ENCODE measurements at places on chromosomes 7 and 10. TPM values are rescaled to one million over a fixed set of nuclear protein-coding genes. Genes with fewer than 3 reads are reported as not detected.
A peak's percentile ranks its signal among the peaks of the same experiment; 100 is the strongest.

DNA sequence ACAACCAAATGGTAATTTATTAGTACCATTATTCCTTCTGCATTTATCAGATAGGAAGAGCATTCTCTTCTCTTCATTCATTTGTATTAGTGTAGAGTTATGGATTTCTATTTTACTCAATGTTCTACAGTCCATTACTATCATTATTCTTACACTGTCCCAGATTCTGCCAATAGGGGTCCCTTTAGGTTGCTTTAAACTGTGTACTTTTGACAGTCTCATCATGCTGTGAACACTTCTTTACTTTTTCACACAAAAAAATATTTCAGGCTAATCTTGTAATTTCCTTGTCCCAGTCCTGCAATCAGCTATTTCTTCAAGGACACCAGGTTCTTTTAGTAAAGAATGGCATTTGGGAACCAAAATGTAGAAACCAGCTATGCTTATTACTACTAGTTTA is 99.3 kb downstream of the ZNF248 start:
- peaks cover 2% of the 10 kb centered on the region for H3K36me3 ChIP-seq
- H3K27ac ChIP-seq = no peak overlapping the region
- H3K27me3 ChIP-seq = no peaks in the 10 kb centered on the region
- H3K4me1 ChIP-seq = no peaks in the 10 kb centered on the region

DNA sequence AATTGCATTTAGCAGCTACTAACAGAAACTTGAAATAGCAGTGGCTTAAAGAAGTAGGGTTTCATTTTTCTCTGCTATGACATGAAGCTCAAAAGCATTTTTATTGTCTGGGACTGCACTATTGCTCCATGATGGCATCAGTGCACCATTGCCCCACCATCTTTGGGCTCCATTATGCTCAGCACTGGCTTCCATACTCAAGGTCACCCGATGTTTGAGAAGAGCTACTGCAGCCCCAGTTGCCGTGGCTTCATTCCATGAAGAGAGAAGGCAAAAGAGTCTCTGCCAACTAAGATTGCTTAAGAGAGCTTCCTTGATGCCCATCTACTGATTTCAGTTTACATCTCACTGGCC is 192.2 kb upstream of the LRGUK start:
- H3K27me3 ChIP-seq = no peaks in the 10 kb centered on the region
- no peak overlapping the region for H3K4me3 ChIP-seq
- no peaks in the 10 kb centered on the region for H3K4me1 ChIP-seq
- peaks cover 25% of the 10 kb centered on the region for H3K36me3 ChIP-seq

- H3K4me1 ChIP-seq = peaks cover 80% of the 10 kb centered on the region
- no peaks in the 10 kb centered on the region for H3K27me3 ChIP-seq
- H3K36me3 ChIP-seq = no peaks in the 10 kb centered on the region
- H3K27ac ChIP-seq = peak overlapping the region; percentile 35
Measured at GRCh38 chr10:101897633-101898032, 54.0 kb upstream of the KCNIP2 start.

DNA sequence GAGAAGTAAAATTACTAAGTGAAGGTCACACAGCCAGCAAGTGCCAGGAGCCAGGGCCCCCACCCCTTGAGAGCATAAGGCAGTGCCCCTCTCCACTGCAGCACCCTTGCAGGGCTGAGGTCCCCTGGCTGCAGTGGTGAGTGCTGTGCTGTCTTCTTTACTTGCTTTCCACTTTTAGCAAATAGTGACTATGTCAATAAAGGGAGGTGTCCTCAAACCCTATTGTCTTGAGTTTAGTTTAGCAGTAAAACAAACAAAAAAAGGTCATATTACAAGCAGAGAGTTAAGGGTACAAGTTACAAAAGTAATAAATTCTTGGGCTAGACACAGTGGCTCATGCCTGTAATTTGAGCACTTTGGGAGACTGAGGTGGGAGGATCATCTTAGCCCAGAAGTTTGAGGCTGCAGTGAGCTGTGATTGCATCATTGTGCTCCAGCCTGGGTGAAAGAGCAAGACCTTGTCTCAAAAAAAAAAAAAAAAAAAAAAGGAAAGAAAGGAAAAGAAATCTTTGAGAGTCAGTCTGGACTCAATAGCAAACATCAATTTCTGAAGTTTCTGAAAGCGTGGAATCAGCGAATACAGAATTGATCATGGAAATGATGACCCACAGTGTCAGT is 39.0 kb upstream of the KIF5B start:
- DNase-seq = no peak
- peaks cover 15% of the 10 kb centered on the region for H3K27me3 ChIP-seq
- no peak overlapping the region for H3K4me3 ChIP-seq
- H3K4me1 ChIP-seq = no peaks in the 10 kb centered on the region
- no peak overlapping the region for H3K27ac ChIP-seq

DNA sequence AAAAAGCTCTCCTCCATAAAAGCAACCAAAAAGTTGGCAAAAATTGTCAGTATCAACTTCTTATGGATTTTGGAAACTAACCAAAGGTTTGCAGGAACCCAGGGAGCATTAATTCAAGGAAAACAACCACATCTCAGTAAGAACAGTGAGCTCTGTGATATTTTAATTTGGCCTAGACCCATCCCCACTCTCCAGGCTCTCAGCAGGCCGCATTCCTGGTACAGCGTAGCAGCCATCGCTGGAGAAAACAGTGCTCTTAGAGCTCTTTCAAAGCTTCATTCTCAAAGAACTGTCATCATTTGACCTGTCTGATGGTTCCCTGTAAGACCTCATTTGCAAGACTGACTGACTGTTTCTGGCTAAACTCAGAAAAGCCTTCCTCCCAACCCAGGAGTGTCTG is 81.9 kb downstream of the NUDCD3 start:
- H3K27me3 ChIP-seq = no peaks in the 10 kb centered on the region
- H3K4me3 ChIP-seq = no peak overlapping the region
- no peak for DNase-seq
- no peaks in the 10 kb centered on the region for H3K4me1 ChIP-seq

DNA sequence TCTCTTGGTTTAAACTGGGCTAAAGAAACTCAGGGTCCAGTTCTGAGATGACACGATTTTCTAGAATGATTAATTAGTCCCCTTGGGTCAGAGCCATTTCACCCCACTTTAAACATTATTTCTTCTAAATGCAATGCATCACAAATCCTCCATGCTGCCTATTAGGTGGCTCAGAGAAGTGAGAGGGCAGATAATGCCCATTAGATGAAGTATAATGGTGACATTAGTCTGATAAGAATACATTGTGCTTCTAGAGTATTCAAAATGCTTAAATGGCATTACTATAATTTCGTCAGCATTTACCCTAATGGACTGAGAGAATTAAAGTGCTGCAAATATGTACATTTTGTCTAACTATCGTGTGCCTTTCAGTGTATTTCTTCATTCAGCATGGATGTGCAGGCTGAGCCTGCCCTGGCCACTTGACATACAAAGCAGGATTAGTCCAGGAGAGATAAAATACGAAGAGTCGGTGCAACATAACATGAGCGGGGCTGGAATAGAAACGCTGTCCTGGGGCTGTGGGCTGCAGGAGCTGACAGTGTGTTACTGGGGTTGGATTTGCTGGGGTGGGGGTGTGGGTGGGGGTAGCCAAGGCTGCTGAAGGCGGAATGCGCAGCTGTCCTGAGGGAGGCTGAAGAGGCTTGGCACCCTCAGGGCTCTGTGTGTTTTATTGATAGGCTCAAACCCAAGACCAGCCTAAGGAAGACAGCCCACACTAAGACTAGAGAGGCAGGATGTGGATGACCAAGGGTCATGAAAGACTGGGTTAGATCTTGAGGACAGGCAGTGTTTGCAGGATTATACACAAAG is 52.8 kb upstream of the KLF6 start:
- DNase-seq = no peak
- no peak overlapping the region for H3K27ac ChIP-seq
- no peaks in the 10 kb centered on the region for H3K36me3 ChIP-seq
- H3K27me3 ChIP-seq = no peaks in the 10 kb centered on the region
- H3K4me3 ChIP-seq = no peak overlapping the region

SFRP5 gene
- total RNA-seq = not detected

DNA sequence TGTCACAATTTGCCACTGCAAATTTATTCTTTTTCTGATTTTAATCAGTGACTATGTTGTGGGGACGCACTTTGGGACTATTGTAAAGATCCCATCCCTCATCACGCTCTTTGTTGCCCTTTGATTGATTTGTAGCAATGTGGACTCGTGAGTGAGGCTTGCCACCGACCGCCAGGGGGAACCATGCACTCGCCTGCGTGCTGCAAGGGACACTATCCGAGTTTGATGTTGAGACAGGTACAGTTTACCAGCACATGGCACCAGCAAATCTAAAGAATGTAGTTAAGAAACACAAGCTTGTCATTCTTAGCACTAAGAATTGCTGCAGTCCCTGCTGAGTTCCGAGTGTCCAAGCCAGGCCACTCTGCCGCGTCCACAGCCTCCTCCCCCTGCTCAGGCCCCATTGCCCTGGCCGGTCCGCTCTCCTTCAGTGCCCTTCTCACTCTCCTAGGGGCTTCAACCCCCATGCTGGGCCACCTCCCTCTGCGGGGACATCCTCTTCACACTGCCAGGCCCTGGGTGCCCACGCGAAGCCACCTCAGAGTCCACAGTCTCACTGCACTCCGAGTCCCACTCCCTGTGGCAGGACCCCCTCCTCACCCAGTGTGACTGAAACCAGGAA is 2.0 kb upstream of the SFTPA2 start:
- DNase-seq = no peak
- no peaks in the 10 kb centered on the region for H3K36me3 ChIP-seq
- H3K27me3 ChIP-seq = peaks cover 24% of the 10 kb centered on the region
- H3K4me3 ChIP-seq = no peak overlapping the region

- H3K27ac ChIP-seq = no peak overlapping the region
- peaks cover 11% of the 10 kb centered on the region for H3K27me3 ChIP-seq
- H3K36me3 ChIP-seq = no peaks in the 10 kb centered on the region
- no peak overlapping the region for H3K4me3 ChIP-seq
- no peak for DNase-seq
Measured at GRCh38 chr10:7151538-7151937, 259.3 kb downstream of the SFMBT2 start.

GIMAP7 gene
- not detected for total RNA-seq

CFAP43 gene
- total RNA-seq = not detected

GRCh38 chr7:45514944-45515343 is 59.2 kb upstream of the ADCY1 start:
- no peaks in the 10 kb centered on the region for H3K4me1 ChIP-seq
- DNase-seq = no peak
- H3K27me3 ChIP-seq = no peaks in the 10 kb centered on the region
- no peak overlapping the region for H3K4me3 ChIP-seq
- no peaks in the 10 kb centered on the region for H3K36me3 ChIP-seq
- H3K27ac ChIP-seq = no peak overlapping the region

- H3K4me3 ChIP-seq = peak within 1 kb of the TSS; percentile 83
- H3K4me1 ChIP-seq = peaks cover 61% of the 10 kb centered on the region
- H3K27ac ChIP-seq = peak within 1 kb of the TSS; percentile 65
- H3K36me3 ChIP-seq = no peaks in the 10 kb centered on the region
Measured at GRCh38 chr7:5423306-5423975, at the start of gene TNRC18. Gene TNRC18 (minus strand): TSS chr7:5423834. CDS start chr7:5421246, 2,588 bp downstream.

DNA sequence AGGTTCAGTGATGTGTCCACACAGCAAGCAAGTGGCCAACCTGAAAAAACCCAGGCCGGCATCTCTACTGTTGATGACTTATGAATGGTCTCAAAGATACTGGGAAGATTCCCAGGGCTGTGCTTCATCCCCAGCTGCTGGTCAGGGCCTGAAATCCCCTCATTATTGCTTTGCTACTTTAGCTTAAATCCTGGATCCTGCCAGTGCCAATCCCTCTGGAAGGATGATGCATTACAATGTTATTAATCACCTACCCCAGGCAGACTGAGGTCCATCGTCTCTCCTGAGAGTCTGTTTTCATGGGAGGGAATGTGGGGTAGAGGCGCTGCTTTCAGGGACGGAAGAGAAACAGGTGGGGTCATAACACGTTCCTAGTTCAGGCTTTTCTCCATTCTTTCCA is 371.6 kb downstream of the RPS24 start:
- H3K4me1 ChIP-seq = peaks cover 9% of the 10 kb centered on the region
- no peak overlapping the region for H3K4me3 ChIP-seq
- no peak overlapping the region for H3K27ac ChIP-seq
- peaks cover 36% of the 10 kb centered on the region for H3K27me3 ChIP-seq
- no peaks in the 10 kb centered on the region for H3K36me3 ChIP-seq

GRCh38 chr10:5618042-5618441 is 48.4 kb downstream of the ASB13 start:
- no peaks in the 10 kb centered on the region for H3K36me3 ChIP-seq
- peaks cover 3% of the 10 kb centered on the region for H3K27me3 ChIP-seq
- H3K4me3 ChIP-seq = no peak overlapping the region
- H3K4me1 ChIP-seq = peaks cover 1% of the 10 kb centered on the region
- no peak overlapping the region for H3K27ac ChIP-seq

DNA sequence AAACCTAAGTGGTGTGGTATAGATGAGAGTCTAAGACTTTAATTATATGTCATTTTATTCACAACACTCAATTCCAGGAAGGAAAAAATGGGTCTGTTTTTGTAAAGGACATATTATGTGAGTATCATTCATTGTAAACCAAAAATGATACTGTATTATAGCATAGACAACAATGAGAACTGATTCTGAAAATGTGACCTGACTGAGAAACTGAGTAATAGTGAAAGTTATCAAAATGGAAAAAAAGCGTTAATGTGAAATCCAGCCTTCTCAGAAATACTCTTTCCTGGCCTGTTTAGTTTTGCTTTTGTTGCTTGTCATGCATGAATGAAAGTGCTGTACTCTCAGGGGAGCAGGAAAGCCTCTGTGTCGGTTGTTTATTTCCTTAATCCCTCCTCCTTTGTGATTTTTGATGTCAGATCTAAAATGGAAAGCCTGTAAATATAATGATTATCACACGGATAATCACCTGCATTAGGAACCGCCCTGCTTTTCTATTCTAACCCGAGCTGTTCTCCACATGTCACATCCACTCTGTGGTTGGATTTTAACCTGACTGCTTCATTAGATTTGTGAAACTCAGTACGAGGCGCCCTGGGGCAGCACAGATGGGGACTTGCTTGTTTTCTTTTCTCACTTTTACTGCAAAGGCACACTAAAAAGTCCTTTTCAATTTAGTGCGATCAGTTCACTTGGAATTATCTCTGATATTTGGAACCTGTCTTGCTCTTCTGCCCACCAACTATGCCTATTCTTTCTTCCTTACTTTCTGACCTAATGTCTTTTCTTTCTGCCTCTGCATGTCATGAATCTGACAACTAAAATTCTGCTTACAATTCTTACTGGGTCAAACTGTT is 240.9 kb upstream of the KAT6B start:
- peaks cover 61% of the 10 kb centered on the region for H3K4me1 ChIP-seq
- peak overlapping the region; percentile 77 for H3K27ac ChIP-seq
- peaks cover 12% of the 10 kb centered on the region for H3K36me3 ChIP-seq
- H3K4me3 ChIP-seq = peak overlapping the region; percentile 76

DNA sequence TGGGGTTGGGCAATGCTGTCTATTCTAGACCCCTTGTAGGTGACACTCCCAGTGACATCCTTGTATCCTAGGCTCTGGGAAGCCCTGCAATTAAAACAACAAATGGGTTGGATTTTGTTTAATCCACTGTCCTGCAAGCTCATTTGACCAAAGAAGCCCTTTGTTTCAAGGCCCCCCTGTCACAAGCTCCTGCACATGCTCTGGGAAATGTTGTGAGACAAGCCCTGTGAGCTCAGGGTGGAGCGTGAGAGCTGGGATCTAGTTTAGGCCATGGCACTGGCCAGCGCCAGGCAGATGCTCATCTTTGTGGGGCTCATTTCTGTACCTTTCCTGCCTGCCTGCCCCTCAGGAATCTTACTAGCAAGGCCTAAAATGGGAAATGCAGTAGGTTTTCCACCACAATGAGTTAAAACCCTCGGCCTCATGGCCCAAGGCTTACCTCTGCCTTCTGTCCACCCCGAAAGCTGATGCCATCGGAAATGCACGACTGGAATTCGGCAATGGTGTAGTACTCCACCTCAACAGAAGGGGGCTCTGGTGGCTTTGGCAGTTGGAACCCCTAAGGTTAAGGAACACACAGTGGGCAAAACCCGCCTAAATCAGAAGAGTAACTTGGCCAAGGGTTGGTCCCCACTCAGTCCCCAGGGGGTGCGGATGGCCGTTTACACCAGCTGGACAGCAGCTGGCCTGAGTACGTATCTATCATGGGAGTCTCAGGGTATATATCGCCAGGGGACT is 112.0 kb downstream of the NEURL1 start:
- no peaks in the 10 kb centered on the region for H3K27me3 ChIP-seq
- no peak overlapping the region for H3K27ac ChIP-seq
- H3K36me3 ChIP-seq = peaks cover 38% of the 10 kb centered on the region
- H3K4me1 ChIP-seq = no peaks in the 10 kb centered on the region
